Hematopoietic multipotent progenitor cell (in vitro differentiated cells): ENCODE measurements at places on chromosomes 4 and X.

- no peak for DNase-seq
These were observed 41.7 kb downstream of the KDR start for GRCh38 chr4:55083735-55084134.

DNA sequence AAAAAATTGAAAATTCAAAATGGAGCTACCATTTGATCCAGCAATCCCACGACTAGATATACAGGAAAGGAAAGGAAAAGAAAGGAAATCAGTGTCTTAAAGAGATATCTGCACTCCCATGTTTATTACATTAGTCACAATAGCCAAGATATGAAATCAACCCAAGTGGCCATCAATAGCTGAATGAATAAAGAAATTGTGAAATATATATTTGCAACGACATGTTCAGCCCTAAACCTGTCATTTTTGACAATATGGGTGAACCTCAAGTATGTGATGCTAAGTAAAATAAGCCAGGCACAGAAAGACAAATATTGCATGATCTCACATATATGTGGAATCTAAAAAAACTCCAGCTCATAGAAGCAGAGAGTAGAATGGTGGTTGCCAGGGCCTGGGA, 155.1 kb downstream of the ANXA5 start:
- no peak for DNase-seq

DNA sequence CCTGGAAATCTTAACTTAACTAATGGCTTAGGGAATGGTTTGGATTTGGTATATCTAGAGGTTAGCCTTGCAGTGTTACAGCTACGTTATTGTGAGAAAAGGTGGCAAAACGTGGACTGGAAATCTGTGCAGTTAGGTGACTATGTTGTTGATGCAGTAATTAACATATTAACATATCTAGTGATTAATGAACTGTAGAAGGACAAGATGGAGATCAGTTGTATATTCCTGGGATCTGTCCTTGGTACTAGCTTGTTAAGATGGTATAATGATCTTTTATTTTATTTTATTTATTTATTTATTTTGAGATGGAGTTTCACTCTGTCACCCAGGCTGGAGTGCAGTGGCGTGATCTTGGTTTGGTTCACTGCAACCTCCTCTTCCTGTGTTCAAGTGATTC, 36.9 kb downstream of the GPAT3 start:
- no peak for DNase-seq

- DNase-seq = no peak
These were observed 67.2 kb downstream of the SMARCAD1 start for GRCh38 chr4:94274912-94275311.

DNA sequence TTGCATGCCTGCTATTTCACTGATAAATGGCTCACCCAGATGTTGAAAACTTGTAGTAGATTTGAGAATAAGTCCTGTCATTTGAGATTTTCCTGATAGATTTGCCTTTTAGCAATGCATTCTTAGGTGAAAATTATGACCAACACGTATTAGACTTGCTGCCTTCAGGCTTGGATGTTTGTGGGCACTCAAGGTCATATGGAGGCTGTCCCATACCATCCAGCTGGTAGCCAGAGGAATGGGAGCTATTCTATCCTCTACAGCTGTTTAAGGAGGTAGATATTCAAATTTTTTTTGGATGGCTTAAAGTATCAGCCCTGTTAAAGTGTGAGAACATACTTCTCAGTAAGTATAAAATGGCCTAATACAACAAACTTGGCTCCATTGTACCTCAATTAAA, 34.7 kb downstream of the RTL3 start:
- no peak for DNase-seq

DNA sequence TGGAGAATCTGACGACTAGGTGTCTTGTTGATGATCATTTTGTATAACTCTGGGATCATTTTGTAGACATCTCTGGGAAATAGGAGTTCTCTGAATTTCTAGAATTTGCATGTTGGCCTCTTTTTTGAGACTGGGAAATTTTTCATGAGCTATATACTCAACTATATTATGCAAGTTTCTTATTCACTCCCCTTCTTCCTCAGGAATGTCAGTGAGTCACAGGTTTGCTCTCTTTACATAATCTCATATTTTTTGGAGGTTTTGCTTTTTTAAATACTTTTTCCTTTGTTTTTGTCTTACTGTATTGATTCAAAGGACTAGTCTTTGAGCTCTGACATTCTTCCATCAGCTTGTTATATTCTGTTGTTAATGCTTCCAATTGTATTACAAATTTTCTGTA, 1324.2 kb downstream of the TECRL start:
- no peak for DNase-seq

- DNase-seq = no peak
These were observed 43.3 kb upstream of the SLC39A8 start for GRCh38 chr4:102388611-102389010.

- no peak for DNase-seq
These were observed 4.3 kb downstream of the MGST2 start for GRCh38 chr4:139669890-139670289.

GRCh38 chrX:66918511-66918910, 279.6 kb upstream of the EDA2R start:
- DNase-seq = no peak

DNA sequence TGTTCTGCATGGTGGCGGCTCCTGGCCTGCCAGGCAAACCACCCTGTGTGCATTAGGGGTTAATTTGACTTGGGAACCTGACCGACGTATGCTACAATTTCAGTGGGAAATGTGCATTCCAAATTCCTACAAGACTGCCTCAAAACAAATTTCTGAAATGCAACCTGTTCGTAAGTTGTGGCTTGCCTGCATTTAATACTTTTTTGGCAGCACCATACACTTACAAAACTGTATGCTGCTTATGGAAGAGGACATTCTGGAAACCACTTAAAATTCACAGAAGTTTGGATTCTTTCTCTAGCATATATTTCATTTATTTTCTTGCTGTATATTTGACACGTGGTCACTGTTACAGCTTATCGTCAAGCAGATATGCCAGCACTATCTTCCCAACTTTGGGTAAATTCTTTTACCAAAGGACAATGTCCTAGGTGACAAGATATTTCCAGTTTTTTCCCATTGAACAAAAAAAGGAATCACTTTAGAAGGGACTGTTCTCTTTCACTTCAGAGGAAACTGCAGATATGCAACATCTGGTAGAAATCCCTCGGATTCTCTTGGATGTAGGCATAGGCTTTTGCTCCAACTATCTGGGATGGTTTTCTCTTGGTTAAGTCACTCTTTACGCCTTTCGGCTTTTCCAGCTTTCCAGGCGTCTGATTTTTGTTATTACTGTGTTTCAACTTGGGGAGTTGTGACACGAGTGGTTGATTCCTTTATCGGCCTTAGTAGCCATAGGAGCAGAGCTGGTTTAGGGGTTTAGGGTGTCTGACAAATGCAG, 9.7 kb upstream of the TENM3 start:
- DNase-seq = no peak

GRCh38 chr4:2253160-2254084, 8.5 kb downstream of the MXD4 start:
- DNase-seq = no peak

GRCh38 chr4:185101354-185101890, 41.6 kb upstream of the SLC25A4 start:
- DNase-seq = no peak

GRCh38 chrX:69153060-69153730, 12.1 kb downstream of the PJA1 start:
- no peak for DNase-seq

DNA sequence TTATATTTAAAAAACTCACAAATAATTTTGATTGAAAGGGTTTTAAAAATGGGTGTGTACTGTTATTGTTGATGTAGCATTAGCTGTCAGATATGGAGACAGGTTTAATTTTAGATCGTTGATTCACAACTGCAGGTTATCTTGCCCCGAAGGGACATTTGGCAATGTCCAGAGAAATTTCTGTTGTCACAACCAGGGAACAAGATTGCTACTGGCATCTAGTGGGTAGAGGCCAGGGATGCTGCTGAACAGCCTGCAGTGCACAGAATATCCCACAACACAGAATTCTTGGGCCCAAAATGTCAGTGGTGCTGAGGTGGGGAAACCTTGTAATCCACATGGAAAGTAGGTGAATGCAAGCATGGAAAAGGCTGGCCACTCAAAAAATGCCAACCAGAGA, 114.9 kb downstream of the MAGEB17 start:
- no peak for DNase-seq

GRCh38 chrX:151875270-151876026, 37.2 kb upstream of the MAGEA4 start:
- no peak for DNase-seq

- no peak for DNase-seq
These were observed 23.4 kb downstream of the PPP4R3C start for GRCh38 chrX:27439771-27440170.

DNA sequence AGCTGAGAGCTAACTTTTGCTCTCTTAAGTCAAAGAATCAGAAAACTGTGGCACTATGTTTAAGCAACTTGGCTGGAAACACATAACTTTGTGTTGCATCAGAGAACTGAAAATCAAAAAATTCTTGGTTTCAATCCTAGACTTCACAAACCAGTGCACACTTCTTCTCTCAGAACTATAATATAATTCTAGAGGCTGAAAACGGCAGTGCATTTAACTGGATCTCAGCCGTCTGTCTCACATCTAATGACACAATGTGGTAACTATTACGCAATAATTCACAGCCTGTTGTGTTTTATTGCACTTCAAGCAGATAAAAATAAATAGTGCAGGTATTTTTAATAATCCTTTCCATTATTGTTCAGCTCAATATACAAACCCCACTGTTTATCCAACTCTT, 260.6 kb upstream of the DIAPH2 start:
- DNase-seq = peak; percentile 3

- no peak for DNase-seq
These were observed 34.4 kb upstream of the BLTP1 start for GRCh38 chr4:122117743-122118142.

GRCh38 chr4:152485726-152486276, 50.1 kb downstream of the FBXW7 start:
- no peak for DNase-seq

DNA sequence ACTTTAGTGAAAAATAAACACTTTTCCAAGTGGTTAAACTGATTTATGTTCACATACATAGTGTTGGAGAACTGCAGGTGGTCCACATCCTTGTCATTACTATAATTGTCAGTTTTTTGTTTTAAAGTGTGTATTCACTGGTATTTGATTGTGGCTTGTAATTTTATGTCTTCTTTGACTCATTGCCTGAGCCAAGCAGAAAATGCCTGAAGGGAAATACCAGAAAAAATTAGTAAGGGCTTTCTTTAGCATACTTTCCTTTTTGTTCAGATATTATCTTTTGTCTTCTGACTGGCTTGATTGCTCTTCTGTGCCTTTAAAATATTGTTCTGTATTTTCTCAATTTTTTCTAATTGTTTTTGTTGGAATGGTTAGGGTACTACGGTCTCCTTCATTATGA, 981.3 kb downstream of the C4orf33 start:
- DNase-seq = no peak

- DNase-seq = no peak
These were observed 20.7 kb downstream of the HAND2 start for GRCh38 chr4:173509036-173510001.

GRCh38 chrX:14039344-14039743, 9.7 kb upstream of the GEMIN8 start:
- peak; percentile 71 for DNase-seq

GRCh38 chr4:99651811-99652485, 5.7 kb downstream of the C4orf54 start:
- DNase-seq = no peak

DNA sequence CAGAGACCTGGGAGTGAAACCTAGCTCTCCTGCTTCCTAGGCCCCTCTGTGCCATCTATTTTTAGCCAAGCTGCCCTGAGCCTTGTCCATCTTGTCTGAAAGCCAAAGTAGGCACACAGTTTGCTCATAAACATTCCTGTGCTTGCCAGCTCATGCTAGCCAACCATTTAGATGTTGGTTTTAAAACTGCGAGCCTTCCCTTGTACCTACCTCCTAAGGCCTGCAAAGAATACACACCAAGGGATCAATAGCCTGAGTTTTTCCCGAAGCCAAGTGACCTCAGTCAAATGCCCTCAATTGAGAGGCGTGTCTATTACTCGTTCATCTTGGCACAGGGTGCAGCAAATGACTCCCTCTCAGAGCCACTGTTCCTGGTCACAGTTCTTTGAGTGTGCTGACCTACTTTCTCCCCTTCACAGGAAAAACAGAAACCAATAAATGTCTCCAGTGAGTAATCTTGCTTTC, 48.5 kb downstream of the ZCCHC12 start:
- DNase-seq = no peak

DNA sequence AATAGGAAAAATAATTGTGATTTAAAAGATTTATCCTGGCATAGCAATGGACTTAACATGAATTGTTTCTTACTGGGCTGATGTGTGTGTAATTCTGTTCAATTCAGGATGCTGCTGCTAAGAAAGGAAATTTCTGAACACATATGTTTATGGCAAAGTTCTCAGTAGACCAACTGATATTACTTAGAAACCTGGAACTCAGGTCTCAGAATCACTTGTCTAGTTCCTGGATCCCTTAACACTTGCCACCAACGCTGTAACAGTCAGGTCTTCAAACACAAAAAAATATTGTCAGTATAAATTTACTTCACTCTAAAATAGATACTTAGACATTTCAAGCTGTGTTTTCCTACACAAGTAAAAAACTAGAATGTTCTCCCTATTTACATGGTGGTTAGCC, 5.5 kb downstream of the CASP3 start:
- DNase-seq = no peak

DNA sequence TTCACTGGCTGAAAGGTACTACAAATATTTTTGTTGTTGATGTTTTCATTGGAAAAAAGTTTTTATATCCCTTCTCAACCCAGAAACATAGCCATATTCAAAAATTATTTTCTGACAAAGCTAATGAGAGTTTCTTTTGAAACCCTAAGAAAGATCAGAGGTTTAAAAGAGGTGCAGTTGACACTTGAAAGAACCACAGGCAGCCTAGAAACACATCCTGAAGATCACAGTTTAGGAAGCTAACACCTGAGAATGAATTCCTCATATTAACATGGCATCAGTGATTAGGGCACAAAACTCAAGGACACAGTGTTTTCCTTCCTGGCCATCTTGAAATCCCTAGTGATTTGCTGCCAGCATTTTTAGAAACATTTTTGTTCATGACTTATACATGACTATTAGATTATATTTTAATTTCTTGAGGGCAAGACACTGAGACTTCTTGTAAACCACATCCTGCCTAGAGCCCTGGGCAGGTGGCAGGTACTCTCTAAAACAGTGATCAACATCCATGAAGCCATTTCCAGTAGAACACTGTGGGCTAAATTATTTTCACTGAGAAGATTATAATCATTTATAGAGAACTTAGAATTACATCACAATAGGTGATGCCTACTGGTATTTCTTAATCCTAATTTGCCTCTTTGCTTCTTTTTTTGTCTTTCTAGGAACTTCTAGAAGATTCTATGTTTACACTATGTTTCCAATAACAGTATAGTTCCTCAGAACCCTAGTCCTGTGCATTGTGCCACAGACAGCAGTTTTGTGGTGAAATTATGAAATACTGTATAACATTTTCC, 80.0 kb downstream of the ARSJ start:
- no peak for DNase-seq

DNA sequence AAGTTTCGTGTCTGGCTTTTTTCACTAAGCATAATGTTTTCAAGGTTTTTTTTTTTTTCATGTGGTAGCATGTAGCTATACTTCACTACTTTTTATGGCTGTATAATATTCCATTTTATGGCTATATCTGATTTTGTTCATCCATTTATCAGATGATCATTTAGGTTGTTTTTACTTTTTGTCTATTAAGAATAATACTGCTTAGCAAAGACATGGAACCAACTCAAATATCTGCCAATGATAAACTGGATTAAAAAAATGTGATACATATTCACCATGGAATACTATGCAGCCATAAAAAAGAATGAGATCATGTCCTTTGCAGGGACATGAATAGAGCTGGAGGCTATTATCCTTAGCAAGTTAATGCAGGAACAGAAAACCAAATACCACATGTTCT, 32.7 kb upstream of the ZNF280C start:
- no peak for DNase-seq
